ENCODE measurements at places on chromosomes 1 and 21. TPM values are rescaled to one million over a fixed set of nuclear protein-coding genes. Genes with fewer than 3 reads are reported as not detected.
A peak's percentile ranks its signal among the peaks of the same experiment; 100 is the strongest.

DNA sequence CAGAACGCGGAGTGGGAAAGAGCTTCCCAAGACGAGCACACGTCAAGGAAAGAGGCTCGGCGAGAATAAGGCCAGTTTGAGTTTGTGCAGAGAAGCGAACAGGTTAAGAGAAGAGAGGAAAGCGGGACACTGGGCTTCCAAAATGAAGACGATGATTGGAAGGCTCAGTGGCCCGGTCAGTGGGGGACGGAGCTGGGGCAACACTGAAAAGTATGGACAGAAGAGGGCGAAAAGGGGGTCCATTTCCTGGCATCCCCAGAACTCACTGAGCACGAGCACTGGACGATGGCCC is 258 bp downstream of the CCT3 start:
- no peak for DNase-seq

FLAD1 gene
- total RNA-seq: 42.7 TPM

- DNase-seq: no peak
These were observed 52.8 kb upstream of the ACTRT2 start for GRCh38 chr1:2968471-2968881.

- DNase-seq: no peak
These were observed 140.2 kb upstream of the FGGY start for GRCh38 chr1:59156526-59157199.

- DNase-seq: no peak
These were observed 253.5 kb upstream of the CACYBP start for GRCh38 chr1:174746024-174746808.

DNA sequence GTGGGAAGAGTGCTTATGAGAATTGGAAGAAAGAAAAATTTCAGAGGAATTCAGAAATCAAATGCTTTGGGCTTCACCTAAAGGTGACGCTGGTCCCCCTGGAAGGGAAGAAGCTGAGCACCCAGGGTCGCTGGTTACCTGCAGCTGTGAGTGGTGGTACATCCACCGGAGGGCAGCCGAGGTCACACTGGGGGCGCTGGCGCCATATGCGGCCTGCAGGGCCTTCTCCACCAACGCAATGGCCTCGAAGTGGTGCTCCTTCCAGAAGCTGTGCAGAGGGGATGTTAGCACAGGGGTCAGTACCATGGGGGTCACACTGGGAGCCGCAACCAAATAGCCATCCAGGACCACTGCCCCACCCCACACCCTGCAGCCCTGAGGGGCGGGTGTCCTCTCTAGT is 6.1 kb downstream of the AKR7A2 start:
- DNase-seq: no peak

LAD1 gene
- total RNA-seq: 18.0 TPM

GRCh38 chr1:9626201-9626608 is 25.3 kb upstream of the PIK3CD start:
- DNase-seq: no peak

DNA sequence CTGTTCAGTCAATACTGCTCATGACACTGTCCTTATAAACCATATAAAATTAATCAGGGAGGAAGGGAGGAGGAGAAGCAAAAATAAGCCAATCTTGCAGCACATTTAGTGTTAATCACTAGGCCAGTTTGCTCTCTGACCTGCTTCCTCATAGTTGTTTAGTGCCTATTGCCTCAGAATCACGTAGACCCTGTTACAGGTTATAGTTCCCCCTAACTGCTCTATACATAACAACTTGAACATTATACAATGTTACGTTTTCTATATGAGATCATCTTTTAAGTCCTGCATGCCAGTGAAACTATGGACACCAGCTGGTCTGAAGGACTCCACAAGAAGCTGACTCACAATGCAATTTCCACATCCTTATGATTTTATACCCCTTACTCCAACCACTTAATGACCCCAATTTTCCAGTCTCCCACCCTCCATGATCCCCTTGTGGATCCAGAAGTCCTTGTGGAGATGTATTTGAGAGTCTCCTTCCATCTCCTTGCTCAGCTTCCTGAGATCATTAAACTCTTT is 34.9 kb upstream of the TACSTD2 start:
- DNase-seq: no peak

ALX3 gene
- total RNA-seq: 0.80 TPM

- no peak for DNase-seq
These were observed 71.9 kb upstream of the EFHD2 start for GRCh38 chr1:15337656-15338402.

DNA sequence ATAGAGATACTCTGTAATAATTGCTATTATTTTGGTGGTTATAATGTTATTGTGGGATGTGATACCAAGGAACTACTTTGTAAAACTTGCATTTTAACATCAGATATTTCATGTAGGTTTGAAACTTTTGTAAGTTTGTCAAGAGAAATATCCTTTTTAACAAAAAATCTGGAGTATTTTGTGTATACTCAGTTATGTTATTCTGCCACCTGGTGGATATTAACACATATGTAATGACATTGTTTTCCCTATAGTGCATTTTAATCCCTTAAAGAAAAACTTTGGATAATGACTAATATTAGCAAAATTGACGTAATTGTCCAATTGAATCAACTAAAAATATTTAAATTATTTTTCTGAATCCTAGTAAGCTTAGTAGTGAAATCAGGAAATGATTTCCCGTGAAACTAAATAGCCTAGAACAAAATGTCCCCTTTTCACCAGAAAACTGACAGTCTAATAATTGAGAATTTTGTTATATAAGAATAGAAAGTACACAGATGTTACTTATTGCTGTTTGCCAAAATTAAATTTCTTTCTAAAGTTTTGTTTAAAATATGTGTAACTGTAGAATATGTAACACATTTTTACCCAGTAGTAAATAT is 39.6 kb downstream of the KCTD3 start:
- no peak for DNase-seq

DNA sequence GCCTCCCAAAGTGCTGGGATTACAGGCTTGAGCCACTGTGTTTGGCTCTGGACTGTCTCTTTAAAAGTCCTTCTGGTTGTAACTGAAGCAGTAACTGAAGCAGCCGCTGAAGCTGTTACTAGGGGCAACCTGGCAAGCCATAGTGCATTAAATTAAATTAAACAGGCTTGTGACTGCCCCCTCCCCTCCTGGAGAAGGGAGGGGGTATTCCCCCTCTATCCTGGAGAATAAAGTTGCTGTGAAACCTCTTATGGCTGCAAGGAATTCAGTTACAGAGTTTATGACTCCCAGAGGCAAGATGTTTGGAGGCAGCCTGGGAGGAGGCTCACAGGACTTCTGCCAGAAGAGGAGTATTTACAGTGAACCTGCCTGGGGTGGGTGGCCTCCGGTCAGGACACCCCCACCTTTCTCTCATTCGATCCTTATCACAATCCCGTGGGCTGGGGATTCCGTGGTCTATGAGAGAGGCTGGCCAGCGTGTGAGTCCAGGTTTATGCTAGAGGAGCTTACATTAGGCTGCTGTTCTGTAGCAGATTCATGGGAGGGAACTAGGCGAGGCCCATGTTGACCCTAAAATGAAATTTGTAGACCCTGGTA is 8.3 kb downstream of the TTC22 start:
- no peak for DNase-seq

DNA sequence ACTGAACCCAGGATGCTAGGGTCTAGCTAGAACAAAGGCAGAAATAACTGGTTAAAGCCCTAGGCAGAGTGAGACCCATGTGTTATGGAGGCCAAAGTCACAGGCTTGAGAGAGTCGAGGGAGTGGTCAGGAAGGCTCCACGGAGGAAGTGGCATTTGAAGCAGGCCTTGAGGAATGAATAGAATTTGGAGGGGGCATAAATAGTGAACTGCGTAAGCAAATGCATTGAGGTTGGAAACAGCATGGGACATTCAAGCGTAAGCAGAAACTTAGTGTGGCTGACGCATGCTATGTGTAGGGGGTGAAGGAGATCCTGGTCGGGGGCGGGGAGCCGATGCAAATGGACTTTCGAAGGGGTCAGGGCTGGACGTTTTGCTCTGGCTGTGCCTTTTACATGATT is 11.5 kb downstream of the AZIN2 start:
- DNase-seq: no peak

DNA sequence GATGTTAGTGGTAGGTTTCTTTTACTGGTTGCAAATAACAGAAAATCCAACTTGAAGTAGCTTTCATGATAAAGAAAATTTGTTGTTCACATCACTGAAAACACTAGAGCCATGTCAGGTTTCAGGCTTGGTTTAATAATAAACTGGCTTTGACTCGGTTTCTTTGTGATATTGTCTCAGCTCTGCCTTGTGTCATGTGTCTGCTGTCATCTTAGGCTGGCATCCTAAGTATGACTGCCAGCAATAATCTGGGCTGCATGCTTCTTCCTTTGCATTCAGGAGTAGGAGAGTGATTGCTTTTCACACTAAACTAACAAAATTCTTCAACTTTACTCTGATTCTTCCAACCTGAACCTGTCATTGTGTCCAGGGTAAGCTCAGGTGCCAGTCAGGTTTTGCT is 474.0 kb upstream of the B3GALT2 start:
- DNase-seq: no peak

GBP3 gene
- 22.9 TPM for total RNA-seq

DNA sequence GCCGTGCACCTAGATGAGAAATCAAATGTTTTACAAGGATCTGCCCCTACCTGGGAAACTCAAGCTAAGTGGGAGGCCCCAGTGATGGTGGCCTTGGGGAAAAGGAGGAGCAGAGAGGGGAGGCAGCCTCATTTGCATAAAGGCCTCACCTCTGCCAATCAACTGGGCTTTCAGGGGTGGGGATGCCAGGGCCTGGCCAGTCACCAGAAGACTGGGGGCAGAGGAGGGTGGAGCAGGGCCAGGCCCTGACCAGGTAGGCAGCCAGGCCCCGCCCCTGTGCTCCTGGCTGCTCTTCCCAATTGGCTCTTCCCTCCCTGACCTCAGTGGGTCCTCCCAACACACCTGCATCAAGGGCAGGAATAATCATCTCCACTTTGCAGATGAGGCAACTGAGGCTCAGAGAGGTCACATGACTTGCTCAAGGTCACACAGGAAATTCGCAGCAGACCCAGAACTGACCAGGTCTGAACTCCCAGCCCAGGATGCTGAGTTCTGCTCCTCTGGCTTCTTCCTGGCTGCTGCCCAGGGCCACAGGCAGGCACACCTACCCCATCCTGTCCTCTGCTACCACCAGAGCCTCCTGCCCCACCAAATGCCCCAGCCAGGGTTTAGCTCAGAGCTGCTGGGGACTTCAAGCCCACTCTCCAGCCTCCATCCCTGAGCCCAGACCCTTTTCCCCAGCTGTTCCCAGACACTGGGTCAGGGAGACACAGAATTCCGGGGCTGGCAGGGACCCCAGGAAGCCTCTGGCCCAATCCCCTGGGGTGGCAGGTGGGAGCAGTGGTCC is 677.9 kb downstream of the MATN1 start:
- DNase-seq: no peak

ZNF672 gene
- 27.2 TPM for total RNA-seq

GRCh38 chr21:38985568-38986378 is 180.0 kb downstream of the ETS2 start:
- DNase-seq: peak; percentile 87

- no peak for DNase-seq
These were observed 120.7 kb downstream of the HLCS start for GRCh38 chr21:36845790-36846189.

GRCh38 chr1:28273216-28273860 is 14.0 kb downstream of the SESN2 start:
- DNase-seq: no peak

DNA sequence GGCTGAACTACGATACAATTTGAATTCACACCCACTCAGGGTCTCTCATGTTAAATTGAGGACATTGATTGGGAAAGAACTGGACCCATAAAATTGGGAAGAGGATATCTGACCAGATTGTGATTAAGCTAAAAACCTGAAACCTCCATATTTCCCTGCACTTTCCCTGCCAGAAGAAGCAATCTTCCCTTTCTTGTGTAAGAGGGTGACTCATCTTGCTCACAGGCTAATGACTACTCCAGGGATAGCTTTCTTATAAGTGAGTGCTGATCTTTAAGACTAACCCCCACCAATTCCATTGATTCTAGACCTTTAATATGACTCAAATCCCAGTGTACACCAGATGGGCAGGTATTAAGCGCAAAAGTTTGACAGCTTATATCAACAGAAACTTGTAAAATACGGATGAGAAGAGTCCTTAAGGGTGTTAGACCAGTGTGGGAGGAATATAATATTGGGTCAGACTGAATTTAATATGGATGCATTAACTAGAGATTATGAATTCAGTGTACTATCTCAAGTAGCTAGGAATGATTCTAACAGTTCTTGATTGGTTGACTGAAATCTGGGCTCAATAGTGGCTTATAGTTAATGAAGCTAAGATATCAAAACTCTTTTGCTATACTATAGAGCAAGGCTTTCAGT is 12.1 kb upstream of the SGIP1 start:
- DNase-seq: no peak

DNA sequence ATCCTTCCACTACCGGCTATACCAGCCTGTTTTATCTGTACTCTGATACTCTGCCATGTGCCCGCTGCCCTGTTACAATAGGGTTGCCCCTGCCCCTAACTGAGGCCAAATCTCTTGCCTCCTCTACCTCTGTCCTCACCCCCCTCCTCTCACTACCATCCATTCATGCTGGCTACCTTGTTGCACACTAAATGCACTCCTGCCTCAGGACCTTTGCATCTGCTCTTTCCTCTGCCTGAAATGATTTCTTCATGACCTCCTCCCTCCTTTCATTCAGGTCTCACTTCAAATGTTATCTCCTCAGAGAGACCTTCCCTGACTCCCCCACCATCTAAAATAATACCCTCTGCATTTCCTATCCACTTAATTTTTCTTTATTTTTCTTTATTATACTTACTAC is 7.7 kb upstream of the SYDE2 start:
- no peak for DNase-seq

GRCh38 chr1:18299441-18300338 is 181.0 kb upstream of the KLHDC7A start:
- DNase-seq: no peak

GRCh38 chr1:26181586-26182382 is 4.5 kb downstream of the CNKSR1 start:
- no peak for DNase-seq

DNA sequence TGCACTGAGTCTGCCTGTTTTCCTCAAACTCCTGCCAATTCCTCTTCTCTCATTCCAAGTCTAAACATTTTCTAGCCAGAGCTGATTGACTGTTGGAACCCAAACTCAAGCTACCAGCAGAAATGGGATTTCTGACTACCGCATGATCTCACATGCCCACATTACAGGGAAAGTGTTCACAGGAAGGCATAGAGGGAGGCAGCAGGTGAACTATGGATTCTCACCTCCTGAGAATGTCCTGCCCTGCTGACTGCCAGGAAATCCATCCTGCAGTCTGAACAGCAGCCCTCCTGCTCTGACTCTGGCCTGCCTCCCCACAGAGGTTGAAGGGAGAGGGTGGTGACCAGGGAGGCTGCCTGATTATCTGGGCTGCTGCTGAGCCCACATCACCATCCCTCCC is 22.5 kb downstream of the IQGAP3 start:
- DNase-seq: no peak

- DNase-seq: no peak
These were observed 13.1 kb downstream of the UTP11 start for GRCh38 chr1:38025664-38026063.

GRCh38 chr1:113672491-113672890 is 86.8 kb downstream of the PHTF1 start:
- no peak for DNase-seq

GRCh38 chr1:118649369-118650106 is 338.6 kb downstream of the TBX15 start:
- no peak for DNase-seq

Measured in breast epithelium (tissue), 4 donors.